ENCODE measurements at places on chromosomes 6 and 20.

- DNase-seq: no peak
These were observed 81.5 kb downstream of the RREB1 start for GRCh38 chr6:7189101-7189758.

GRCh38 chr6:3882866-3883265 is 33.7 kb downstream of the FAM50B start:
- no peak for DNase-seq

DNA sequence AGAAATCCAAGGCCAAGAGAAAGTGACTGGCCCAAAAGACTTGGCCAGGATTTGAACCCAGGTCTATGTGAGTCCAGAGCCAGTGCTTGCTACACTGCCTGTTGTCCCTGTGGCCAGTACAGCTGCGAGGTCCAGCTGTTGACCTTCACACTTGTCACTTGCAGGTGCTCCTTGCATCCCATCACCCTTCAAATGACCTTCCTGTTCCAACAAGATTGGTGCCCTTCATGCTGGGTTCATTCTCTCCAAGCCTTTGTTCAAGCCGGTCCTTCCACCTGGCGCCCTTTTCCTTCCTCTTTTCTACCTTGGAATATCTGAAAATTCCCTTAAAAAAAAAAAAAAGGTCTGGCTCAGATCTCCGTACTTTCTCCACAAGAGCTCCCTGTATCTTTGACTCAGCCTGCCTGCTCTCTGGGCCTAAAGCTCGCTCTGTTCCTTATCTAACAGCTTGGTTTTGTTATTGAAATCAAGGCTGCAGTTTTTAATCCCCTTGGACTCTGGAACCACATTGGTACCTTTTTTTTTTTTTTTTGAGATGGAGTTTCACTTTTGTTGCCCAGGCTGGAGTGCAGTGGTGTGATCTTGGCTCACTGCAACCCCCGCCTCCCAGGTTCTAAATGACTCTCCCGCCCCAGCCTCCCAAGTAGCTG is 22.2 kb upstream of the MRPS18A start:
- no peak for DNase-seq

- DNase-seq: no peak
These were observed 32.7 kb upstream of the SNAP25 start for GRCh38 chr20:10185741-10186558.

DNA sequence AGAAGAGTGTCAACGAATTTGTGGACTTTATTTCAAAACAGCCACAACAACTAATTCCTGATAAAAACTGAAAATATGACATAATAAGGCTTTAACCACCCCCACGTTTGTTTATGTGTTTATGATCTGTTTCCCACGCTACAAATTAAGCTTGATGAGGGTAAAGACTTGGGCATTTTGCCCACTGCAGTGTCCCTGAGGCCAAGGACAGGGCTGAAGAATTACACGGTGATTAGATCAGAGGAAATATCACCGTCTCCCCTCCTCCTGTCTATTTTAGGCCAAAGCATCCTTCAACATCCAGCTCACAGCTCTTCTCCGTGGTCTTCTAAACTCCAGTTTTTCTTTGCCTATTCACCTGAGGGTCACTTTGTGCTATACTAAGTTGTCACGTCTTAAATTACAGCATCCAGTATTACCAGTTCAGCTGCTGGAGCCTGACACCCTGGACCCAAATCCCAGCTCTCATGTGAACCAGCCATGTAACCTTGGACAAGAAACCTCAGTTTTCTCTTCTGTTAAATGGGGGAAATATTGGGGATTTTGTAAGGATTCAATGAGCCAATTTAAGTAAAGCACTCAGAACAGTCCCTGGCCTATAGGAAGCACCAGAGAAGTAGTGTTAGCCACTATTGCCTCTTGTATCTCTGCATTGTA is 15.2 kb upstream of the ARFGEF2 start:
- no peak for DNase-seq

GRCh38 chr6:159984268-159984786 is 15.4 kb downstream of the IGF2R start:
- no peak for DNase-seq

GRCh38 chr20:49891476-49892110 is 23.7 kb downstream of the SPATA2 start:
- DNase-seq: no peak

DNA sequence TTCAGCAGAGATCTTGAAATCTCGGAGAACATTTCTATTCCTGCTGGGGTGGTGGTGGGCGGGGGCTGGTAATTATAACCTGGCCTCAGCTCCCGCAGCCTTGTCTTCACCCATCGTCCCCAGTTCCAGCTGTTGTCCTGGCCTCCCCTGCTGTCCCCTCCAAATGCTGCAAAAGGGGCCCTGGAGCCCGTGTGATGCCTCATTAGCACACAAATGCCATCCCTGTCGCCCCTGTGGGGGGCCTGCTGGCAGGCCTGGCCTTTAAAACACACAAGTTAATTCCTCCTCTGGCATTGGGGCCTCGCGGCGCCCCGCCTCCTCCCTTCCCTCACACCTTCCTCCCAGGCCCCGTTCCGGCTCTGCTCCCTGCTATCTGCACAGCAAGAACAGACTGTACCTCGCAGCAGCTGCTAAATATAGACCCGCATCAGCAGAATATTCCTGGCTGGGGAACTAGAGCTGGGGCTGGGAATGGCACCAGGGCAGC is 85.7 kb downstream of the CDH22 start:
- no peak for DNase-seq

DNA sequence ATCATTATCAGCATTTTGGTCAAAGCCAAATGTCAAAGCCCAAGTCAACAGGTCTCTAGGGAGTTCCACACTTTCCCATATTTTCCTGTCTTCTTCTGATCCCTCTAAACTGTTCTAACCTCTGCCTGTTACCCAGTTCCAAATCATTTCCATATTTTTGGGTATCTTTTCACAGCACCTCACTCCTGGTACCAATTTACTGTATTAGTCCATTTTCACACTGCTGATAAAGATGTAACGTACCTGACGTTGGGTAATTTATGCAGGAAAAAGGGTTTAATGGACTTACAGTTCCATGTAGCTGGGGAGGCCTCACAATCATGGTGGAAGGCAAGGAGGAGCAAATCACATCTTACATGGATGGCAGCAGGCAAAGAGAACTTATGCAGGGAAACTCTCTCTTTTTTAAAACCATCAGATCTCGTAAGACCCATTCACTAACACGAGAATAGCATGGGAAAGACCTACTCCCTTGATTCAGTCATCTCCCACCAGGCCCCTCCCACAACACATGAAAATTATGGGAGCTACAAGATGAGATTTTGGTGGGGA is 143.4 kb downstream of the PTPRK start:
- DNase-seq: no peak

DNA sequence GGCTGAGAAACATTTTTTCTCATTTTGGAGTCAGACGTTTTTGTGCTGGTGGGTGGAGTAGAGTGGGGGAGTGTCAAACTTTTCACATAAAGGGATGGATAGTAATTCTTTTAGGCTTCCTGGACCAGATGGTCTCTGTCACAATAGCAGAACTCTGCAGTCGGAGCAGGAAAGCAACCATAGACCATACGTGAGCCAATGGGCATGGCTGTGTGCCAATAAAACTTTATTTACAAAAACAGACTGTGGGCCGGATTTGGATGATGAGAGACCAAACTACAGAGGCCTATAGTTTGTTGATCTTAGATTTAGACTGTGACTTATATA is 70.8 kb upstream of the SLC22A23 start:
- no peak for DNase-seq

DNA sequence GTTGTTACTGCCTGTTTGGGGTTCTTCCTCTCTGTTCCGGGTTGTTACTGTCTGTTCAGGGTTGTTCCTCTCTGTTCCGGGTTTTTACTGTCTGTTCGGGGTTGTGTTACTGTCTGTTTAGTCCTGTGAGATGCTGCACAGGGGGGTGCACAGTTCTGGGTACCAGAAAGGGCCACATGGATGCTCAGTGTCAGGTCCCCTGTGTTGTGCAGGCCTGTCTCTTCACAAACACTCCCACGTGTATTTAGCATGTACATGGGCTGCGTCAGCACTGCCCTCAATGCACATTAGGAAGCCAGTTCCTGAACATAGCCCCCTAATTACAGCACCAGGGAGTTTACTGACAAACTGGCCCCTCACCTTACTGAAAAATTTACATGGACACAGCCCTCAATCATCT is 118.5 kb downstream of the DLL1 start:
- no peak for DNase-seq

GRCh38 chr20:25018841-25019240 is 26.3 kb upstream of the APMAP start:
- no peak for DNase-seq

GRCh38 chr20:24638591-24639548 is 169.4 kb downstream of the SYNDIG1 start:
- no peak for DNase-seq

DNA sequence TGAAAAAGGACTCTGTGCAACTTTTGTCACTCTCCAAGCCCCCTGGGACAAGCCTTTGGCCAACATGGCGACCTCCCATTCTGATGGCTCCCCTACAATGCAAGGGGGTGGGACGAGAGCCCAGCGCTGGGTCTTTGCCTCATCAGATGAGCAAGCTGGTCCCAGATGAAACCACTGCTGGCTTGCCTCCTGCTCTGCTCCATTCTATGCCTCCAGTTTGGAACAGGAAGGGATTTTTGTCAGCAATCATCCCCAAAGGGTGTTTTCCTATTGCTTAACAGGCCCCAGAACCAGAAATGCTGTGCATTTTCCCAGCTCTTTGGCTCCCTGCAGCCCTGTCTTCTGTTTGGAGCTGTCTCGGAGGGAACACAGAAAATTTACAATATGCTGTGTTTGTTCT is 412.7 kb downstream of the MAFB start:
- DNase-seq: no peak

- DNase-seq: no peak
These were observed 24.1 kb upstream of the MBOAT1 start for GRCh38 chr6:20236344-20236743.

DNA sequence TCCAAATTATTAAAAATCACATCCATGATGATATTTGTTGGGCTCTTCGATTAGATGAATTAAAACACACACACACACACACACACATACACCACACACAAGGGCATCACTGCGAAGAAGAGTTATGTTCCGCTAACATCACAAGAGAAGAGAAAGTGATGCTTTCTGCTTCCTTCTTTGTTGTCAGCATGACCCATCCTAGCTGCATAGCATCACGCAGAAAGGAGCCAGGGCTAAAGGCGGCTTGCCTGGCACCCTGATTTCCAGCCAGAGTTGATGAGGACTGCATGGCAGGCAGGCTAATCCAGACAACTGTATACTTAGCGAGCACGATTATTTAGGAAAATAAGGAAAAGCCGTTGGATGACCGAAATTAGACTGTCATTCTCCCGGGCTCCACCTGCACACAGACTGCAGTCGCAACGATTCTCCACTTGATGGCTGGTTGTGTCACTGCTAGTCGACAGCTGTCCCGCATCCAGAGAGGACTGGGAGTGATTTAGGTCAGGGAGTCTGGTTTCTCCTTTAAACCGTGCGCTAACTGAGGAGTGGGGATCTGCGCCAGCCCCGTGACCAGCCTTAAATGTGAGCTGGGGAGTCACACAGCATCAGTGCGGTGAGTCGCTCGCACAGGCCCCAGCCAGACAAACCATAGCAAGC is 70.6 kb upstream of the SOX4 start:
- DNase-seq: no peak

DNA sequence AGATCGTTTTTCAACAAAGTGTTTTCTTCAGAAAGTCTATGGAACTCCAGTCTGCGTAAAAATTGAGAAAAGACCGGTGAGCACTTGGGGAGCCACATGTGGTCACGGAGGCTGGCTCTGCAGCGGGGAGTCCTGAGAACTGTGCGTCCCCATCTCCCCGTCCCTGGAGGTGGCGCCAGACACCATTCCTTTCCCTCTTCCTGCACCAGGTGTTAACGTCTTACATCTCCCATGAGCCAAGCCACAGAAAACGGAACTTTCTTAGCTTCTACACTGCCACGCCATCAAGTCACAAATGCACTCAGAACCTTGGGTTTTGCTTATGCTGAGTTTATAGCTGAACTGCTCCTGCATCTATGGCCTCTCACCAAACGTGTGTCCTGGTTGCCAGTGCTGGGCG is 62.6 kb downstream of the GINS1 start:
- DNase-seq: no peak

DNA sequence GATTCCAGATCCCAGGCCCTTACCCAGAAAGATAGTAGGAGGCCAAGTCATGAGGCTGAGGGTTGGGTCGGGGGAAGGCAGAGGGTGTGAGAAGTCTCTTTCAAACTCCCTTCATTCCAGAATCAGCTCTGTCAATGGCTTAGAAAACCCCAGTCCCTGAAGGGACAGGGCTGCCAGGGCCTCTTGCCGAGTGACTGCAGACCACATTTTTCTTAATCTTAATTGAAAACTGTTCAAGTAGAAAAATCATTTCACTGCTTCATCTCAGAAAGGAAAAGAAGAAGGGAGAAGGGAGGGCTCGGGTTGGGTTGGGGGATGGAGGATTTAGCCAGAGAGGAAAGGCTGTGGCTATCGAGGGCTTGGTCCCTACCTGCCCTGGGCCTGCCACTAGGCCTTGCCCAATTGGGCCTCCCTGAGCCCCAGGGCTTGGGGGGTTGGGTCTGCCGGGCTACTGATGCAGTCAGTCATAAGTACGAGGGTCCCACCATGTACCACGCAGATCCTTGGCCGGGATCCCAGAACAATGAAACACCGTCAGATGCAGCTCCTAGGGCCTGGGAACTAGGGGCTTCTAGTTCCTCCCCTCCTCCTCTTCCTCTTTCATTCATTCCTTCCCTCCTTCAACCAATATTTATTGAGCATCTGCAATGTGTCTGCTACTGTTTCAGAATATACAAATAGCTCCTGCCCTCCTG is 44.0 kb upstream of the CTNNBL1 start:
- no peak for DNase-seq

- no peak for DNase-seq
These were observed 123.7 kb upstream of the FOXQ1 start for GRCh38 chr6:1188199-1188598.

DNA sequence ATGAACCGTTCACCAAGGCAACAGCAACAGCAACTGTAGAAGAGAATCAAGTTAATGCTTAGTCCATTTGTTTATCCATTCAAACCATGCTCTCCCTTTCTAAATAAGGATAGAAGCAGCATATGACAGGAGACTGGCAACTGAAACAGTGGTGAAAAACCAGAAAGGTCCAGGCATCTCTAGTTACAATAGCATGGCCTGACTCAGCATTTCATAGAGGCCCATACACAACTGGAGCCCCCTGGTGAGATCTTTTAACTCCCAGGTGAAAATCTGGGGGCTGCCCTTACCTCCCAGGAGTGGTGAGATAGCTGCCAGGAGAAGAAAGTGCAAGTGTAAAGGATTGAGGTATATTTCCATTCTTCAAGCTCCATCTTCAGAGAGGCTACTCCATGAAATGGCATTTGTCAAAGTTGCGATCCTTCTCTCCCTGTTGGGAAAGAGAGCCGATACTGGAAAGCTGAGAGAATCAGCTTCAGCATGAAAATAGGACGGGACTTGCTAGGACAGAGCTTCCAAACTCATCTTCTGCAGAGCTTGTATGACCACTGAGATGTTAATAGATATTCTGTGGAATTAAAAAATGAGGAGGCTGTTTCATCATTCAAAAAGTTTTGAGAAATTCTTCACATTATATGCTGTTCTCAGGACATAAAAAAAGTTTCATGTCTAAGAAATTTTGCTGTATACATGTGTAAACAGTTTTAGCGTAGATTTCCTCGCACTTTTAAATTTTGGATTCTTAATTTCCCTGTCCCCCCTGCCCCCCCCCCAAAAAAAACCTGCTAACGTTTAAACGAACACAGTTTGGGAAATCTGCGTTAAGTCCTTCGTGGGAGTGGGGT is 10.9 kb upstream of the SLC2A12 start:
- no peak for DNase-seq

- DNase-seq: no peak
These were observed 86.3 kb downstream of the ERMARD start for GRCh38 chr6:169837529-169838250.
